ENCODE measurements at places on chromosomes 2 and 18.

DNA sequence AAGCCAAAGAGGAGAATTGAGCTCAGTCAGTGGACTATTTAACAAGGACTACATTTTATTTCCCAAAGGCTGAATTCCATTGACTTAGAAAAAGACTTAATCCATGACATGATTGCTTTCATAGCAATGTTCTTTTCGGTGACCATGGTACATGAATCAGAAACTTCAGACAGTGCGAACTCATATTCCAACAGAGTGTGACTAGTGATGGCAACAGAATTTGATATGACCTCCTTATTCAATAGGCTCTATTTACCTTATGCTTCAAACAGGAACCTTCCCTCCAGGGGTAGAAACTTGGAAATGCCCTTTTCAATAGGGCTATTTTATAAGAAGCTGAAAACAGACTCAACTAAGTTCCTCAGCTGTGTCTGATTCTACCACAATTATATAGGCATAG lies 191.9 kb downstream of the RND3 start:
- no peak for DNase-seq

DNA sequence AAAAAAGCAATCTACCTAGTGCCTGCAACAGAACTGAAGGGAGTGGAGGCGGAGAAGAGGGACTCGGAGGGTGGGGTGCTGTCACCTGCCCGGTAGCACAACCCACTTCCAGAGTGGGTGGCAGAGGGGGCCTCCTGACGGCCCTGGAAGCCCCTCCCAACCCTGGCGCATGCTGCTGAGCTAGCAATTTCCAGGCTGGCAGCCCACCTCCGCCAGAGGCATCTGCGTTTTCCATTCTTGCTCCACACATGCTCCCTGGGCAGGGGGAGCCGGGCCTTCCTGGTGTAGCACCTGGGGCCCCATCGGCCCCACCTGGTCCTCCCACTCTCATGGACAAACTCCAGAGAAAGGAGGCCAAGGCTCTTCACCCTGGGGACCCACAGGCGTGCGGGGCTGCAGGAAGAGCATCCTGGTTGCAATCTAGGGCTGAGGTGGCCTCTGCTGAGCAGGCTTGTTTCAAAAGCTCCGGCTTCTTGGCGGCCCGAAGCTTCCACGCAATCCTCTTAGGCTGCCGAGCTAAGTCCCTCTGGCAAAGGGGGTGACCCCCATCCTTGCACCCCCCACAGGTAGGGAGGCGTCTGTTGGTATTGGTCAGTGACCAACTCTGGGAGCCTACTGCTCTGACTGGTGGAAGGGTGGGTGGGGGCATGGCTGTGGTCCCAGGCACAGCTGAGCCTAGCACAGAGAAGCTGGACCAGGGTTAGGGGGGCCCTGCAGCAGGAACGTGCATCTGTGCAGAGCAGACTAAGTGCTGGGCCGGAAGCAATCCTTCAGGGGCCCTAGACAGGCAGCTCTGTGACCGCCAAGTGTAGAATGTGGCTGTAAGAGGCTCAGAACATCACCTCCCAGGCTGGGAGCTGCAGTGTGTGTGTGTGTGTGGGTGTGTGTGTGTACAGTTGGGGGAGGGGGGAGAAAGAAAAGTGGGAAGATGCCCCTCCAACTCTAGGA lies 2.6 kb downstream of the HS6ST1 start:
- peak; percentile 3 for DNase-seq

DNA sequence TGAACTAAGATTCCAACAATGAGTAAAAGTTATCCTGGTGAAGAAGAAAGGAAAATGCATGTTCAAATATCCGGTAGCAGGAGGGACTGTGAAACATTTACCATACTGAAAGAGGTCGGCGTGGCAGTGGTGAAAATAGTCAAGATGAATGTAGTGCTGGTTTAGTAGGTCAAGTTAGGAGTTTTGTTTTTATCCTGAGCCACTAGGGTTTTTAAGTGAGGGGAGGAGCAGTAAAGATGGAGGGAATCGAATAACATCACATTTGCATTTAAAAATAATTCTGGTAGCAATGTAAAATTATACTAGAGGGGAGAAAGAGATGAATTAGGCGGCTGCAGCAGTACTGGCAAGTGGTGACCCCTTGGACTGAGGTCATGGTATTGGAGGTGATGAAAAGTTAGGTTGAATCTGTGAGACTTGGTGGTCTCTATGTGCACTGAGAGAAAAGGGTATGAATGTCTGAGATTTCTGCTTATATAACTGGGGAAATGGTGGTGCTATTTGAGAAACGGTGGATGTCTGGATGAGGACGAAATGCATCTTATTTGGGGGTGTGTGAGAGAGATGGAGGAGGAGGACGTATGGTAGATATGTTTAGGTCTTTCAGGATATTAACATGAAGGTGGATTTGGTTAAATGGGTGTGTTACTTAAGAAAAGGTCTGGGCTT lies 5.9 kb downstream of the VAPA start:
- DNase-seq: no peak

DNA sequence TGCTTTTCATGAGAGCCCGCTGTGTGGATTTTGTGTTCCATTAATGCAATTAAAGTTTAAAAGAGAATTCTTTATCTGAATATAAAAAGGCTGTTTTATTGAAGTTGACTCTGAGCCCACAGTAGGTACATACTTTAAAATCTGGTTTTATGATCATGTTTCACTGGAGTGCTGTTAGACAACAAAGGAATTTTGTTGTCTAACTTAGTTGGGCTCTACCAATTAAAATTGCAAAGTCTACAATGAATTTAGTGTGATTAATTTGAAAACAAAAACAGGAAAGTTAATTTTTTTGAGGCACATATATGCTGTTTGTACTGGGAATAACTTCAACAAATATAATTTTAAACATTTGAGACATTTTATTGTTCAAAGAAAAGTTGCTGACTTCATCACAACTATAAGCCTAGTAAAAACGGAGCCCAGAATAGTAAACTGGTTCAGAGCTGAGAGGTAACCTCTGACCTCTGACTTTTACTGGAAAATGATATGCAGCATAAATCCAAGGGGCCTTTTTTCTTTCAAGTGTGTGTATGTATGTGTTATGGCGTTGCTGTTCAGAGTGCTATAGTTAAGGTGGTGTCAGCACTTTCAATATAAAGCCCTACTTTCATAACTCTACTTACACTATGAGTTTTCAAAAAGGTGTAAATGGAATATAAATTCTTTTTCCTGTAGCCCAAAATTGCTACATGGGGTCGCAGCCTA lies 30.2 kb downstream of the MEIS1 start:
- no peak for DNase-seq

DNA sequence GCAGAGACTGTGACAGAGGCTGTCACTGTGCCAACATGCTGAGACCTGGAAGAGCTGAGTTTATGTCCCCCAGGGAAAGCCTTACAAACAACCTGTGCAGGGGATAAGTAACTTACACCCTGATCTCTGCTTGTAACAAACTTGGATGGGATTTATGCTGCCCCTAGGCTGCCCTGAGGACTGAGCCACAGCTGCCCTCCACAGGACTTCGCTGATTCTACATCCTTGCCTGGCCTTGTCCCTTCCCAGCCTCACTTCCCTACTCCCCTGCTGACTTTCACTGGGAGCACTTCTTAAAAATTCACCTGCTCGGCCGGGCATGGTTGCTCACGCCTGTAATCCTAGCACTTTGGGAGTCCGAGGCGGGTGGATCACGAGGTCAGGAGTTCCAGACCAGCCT lies 45.9 kb upstream of the ASAP2 start:
- no peak for DNase-seq

- no peak for DNase-seq
These were observed 12.4 kb downstream of the NABP1 start for GRCh38 chr2:191690327-191690726.

GRCh38 chr18:45782662-45783061 lies 42.8 kb upstream of the SIGLEC15 start:
- DNase-seq: no peak

DNA sequence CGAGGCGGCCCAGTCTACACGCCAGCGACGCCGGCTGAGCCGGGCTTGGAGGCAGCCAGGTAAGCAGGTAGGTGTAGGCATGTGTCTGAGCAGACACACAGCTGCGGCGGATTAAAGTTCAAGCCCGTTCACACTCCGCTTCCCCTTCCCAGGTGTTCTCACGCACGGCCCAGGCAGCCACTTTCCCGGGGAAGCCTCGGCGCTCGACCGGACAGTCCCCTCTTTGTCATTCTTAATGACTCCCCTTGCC lies 367 bp downstream of the TGFA start:
- no peak for DNase-seq

DNA sequence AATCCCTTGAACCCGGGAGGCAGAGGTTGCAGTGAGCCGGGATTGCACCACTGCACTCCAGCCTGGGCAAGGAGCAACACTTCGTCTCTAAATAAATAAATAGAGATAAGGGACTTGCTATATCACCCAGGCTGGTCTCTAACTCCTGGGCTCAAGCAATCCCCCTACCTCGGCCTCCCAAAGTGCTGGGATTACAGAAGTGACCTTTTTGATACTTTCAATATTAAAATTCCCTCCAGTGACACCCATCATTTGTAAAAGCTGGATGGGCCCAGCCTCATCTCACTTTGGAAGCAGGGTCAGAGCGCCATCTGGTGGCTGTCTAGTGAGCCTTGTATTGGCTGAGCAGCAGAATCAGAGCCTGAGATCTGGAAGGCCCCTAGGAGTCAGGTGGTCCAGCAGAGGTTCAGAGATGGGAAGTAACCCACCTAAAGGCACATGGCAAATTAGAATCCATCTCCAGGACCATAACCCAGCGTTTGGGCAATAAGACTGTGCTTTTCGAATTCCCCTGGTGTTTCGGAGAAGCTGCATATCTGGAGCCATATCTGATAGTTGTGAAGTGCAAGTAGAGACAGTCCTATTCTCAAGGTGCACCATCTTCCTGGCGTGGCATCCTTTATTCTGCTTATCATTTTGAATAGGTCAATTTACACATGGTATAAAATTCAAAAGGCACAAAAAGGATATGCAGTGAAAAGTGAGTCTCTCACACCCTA lies 18.3 kb upstream of the SLC35F6 start:
- peak; percentile 53 for DNase-seq

GRCh38 chr2:19611491-19612332 lies 253.3 kb upstream of the OSR1 start:
- no peak for DNase-seq

- no peak for DNase-seq
These were observed 31.3 kb upstream of the C1D start for GRCh38 chr2:68094111-68094510.

GRCh38 chr18:50401888-50402287 lies 27.0 kb downstream of the SKA1 start:
- DNase-seq: no peak

DNA sequence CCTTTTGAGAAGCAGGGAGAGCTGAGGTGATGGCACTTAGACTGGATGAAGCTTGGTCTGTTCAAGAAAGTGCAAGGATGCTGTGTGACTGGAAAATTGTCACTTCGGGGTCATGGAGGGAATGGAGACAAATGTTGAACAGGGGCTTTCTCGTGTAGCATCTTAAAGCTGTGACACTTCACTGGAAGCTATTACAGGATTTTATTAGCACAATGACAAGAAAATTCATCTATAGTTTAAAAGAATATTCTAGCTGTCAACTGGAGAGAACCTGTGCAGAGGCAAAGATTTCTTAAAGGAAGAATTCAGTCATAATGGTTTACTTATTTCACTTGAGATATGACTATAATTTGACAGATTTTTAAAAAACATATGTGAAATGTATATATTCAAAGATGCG lies 963.9 kb upstream of the ZEB2 start:
- DNase-seq: no peak

- no peak for DNase-seq
These were observed 27.5 kb downstream of the CNRIP1 start for GRCh38 chr2:68292108-68292710.

- no peak for DNase-seq
These were observed 49.4 kb downstream of the TGOLN2 start for GRCh38 chr2:85278361-85278760.

DNA sequence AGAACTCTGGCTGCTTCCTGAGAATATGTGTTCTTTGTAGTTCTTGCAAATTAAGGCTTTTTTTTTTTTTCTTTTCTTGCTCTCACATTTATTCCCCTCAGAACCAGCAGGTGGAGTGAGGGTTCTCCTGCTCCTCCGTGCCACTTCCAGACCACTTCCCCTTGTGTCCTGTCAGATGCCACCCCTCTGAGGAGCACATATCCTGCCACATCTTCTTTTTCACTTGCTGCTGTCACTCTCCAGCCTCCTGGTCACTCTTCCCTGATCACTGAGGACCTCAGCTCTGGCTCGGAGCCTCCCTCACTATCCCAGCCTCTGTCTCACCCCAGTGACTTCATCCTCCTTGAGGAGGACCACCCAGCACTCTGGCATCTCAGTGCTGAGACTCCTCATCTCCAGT lies 100.5 kb downstream of the TACR1 start:
- DNase-seq: no peak

GRCh38 chr2:45067859-45068570 lies 58.8 kb upstream of the SIX2 start:
- DNase-seq: no peak

GRCh38 chr2:135893374-135893794 lies 17.1 kb upstream of the MCM6 start:
- no peak for DNase-seq

DNA sequence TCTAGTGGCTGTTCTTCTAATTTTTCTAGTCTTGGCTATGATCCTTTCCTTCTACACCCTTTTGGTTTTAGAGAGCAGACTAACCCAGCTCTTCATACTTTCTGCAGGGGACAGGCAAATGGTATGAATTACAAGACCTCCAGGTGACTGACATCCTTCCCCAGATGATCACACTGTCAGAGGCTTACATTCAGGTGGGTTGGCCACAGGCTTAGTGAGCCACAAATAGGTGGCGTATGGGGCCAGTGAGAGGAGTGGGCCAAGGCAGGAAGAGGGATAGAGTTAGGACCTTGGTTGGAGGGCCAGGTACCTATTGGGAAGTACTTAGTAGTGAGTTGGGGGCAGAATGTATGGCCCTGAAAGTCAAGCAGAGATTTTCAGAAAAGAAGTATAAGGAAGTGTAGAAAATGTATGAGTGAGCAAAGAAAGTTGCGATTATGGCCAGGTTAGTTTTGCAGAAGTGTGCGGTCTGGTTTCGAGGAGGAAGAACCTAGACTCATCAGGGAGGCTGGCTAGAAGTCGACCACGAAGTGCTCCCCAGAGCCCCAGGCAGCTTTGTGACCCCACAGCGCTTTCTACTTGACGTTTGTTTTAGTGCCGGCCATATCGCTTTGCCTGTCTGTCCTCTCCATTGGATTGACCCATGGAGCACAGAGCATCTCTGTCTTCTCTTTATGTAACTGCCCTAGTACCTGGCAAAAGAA lies 20.0 kb downstream of the SFTPB start:
- DNase-seq: no peak

- DNase-seq: peak; percentile 47
These were observed 175.2 kb downstream of the TGIF1 start for GRCh38 chr18:3624935-3625741.

DNA sequence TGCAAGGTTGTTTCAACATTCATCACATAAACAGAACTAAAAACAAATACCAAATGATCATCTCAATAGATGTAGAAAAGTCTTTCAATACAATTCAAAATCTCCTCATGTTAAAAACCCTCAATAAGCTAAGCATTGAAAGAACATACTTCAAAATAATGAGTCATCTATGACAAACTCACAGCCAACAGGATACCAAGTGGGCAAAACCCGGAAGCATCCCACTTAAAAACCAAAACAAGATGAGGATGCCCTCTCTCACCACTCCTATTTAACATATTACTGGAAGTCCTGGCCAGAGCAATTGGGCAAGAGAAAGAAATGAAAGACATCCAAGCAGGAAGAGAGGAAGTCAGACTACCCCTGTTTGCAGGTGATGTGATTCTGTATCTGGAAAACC lies 992.2 kb upstream of the PIK3C3 start:
- no peak for DNase-seq
